ENCODE measurements at places on chromosomes 7 and 10. TPM values are rescaled to one million over a fixed set of nuclear protein-coding genes. Genes with fewer than 3 reads are reported as not detected.

Gene NUTM2A
- 2.7 TPM for total RNA-seq

Gene STAM
- total RNA-seq, result 25.3 TPM

Gene EIF5AL1
- total RNA-seq, result under 0.01 TPM

Gene SLC13A4
- 7.4 TPM for total RNA-seq

Gene ZPBP
- total RNA-seq, result not detected

Gene CYP17A1
- not detected for total RNA-seq

Gene CYP2C19
- 0.25 TPM for total RNA-seq

Gene MICU1
- 63.9 TPM for total RNA-seq

Gene KBTBD2
- total RNA-seq, result 91.7 TPM

Gene FAM237B
- not detected for total RNA-seq

Gene CPA4
- not detected for total RNA-seq

Gene SFRP4
- 2.5 TPM for total RNA-seq

Gene CALML5
- not detected for total RNA-seq

Gene TMEM273
- total RNA-seq, result 1.2 TPM
